ENCODE measurements at places on chromosomes 16 and 17. TPM values are rescaled to one million over a fixed set of nuclear protein-coding genes. Genes with fewer than 3 reads are reported as not detected.

DNA sequence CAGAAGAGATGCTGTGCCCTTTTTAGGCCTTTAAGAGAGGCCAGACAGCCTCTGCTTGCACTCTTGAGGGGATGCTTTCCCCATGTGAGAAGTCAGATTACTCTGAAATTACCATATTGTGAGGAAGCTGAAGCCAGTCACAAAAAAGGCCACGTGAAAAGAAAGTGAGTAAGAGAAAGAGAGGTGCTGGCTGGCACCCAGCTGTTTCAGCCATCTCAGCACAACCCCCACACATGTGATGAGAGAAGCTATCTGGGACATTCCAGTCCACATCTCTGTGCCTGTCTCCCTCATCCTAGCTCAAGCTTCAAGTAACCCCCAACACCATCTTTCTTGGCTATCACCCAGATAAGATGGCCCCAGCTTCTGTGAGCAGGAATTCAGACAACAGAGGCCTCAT, 131.4 kb downstream of the HS3ST2 start:
- no peak for DNase-seq

- DNase-seq, result peak; percentile 5
These were observed 10.1 kb upstream of the ACSM3 start for GRCh38 chr16:20753727-20754126.

GRCh38 chr17:32226886-32227285, 38.7 kb upstream of the RHBDL3 start:
- DNase-seq, result no peak

DNA sequence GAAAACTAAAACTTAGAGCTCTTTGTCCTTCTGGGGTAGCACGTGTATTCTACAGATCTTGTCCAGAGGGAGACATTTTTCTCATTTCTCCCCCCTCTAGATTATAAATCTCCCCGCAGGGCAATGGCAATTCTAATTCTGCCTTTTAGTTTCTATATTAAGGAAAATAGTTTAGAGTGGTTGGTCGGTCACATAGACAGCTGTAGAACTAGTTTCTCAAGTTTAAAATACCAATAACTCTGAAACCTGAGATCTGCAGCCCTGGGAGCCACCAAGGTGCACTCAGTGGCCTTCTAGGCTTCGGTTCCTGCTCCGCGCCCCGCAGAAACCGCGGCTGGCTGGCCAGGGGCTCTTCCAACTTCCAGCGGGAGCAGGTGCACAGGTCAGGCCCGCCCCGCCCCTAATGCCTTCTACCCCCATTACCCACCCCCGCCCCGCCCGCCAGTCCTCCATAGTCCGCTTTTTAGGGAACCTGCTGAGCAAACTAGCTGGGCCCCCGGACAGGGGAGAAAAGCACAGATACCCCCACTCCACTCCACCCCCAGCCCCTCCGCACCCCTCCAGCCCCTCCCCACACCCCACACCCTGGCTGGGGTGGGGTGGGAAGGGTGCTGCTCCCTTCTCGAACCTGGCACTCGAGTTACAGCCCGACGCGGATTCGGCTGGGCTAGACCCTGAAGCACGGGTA, 431 bp downstream of the SLFN11 start:
- DNase-seq, result no peak

The ZPBP2 gene
- not detected for total RNA-seq

The TNK1 gene
- total RNA-seq, result 7.5 TPM

DNA sequence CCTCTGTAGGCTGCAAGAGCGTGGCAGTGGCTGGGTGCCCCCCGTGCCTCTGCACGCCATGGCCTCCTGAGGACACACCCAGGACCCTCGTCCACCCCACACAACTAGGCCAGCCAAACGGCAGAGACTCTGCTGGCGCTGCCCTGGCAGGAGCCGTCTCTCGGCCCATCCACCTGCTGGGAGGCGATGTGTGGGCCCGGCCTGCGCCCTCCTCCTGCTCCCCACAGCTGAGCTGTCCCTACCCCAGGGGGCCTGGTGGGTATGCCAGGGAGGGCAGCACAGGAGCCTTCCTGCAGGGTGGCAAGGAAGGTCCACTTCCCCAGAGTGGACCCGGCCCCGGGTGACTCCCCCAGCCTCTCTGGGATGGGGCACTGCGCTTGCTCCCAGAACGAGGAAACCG, 7.0 kb downstream of the RNF166 start:
- no peak for DNase-seq

The DLX3 gene
- not detected for total RNA-seq

GRCh38 chr16:81040842-81041241, 5.2 kb downstream of the ATMIN start:
- no peak for DNase-seq

DNA sequence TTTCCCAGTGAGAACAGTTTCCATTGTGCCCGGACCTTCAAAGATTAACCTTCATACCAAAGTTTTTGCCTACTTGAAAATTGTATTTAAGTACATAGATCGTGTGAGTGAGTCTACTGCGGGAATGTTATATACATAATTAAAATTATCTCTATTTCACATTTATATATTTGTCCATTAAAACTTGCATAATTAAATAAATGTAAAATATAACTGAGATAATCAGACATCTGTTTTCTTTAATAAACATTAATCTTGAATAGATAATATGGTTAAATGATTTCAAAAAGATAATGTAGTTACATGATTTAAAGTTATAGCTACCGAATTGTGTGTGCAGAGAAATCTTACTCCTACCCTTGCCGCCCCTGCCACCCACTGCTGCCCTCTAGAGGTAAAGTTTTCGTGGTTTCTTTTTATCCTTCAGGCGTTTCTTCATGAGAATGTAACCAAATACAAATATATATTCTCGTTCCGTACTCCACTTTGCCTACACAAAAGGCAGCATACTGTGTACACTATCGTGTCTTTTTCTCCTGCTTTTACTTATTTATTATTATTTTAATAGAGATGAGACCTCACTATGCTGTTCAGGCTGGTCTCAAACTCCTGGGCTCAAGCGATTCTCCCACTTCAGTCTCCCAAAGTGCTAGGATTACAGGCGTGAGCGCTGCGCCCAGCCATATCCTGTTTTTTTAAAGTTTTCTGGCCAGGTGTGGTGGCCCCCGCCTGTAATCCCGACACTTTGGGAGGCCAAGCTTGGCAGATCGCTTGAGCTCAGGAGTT, 35.6 kb downstream of the RPA1 start:
- no peak for DNase-seq

GRCh38 chr17:80762076-80762475, 217.4 kb downstream of the RPTOR start:
- DNase-seq, result no peak

DNA sequence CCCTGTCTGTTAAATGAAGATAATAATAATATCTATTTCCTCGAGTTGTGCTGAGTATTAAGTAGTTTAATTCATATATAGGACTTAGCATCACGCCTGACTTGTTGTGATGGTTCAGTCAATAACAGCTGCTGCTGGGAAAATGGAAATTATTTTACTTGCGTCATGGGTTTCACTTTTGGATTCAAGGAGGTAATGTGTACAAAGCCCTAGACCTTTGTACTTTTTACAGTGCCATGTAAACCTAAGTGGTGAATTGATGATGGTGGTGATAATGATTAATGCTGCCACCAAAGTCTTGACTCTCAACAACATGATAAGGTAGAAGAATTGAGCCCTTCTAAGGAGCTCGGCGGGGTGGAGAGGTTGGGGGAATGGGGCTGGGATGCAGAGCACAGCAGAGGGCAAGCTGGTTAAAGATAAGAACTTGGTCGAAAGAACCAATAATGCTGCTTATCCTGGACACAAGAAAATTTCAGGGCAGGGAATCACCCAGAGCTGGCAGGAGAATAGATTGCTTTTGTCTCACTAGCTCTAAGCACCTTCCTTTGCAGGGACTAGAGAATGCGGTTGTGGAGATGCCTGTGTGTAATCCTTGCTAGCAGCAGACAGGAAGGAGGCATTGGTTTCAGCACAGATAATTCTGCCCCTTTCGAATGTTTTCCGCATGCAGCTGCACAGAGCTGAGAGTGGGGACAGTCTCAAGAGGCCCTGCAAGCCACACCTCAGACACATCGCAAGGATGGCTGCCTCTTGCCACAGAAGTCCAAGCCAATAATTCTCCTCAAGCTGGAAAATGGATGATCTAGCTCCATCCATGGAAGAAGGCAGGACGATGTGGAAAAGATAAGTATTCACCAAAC, 187.1 kb downstream of the TMEM114 start:
- DNase-seq, result no peak

The SLX1B gene
- total RNA-seq, result 12.9 TPM

DNA sequence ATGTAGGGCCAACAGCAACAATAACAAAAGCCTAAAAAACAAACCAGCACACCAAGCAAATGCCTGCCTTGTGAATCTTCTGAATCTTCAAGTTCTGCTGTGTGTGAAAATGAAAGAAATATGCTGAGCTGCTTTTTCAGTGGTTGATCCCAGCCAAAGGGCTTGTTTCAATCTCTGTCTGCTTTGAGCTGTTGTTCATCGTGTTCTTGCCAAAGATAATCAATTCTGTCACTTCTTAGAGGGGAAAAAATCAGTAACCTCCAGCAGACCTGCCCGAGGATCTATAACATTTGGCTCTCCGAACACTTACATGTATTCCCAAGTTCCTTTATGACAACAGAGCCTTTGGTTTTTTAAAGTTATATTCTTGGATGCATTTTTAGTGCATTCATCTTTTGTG, 65.9 kb downstream of the VPS35L start:
- DNase-seq, result no peak

DNA sequence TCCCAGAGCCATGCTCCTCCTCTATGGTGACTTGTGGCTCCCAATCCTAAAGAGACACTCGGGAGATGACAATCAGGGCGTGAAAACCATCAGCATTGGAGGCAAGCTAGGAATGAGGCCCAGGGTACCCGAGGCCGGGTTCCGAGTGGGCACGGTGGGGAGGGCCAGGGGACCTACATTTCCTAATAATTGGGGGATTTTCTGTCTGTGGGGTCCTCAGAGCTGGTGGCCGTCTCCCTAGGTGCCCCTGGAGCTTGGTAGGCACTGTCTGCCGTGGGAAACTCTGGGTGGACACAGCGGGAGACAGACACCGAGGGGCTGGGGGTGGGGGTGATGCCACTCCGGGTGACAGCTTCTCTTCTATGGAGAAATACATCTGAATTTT, 312.5 kb upstream of the TNRC6C start:
- DNase-seq, result no peak

The JPH3 gene
- 2.2 TPM for total RNA-seq

GRCh38 chr16:87691686-87692079, 74.1 kb downstream of the KLHDC4 start:
- DNase-seq, result no peak

DNA sequence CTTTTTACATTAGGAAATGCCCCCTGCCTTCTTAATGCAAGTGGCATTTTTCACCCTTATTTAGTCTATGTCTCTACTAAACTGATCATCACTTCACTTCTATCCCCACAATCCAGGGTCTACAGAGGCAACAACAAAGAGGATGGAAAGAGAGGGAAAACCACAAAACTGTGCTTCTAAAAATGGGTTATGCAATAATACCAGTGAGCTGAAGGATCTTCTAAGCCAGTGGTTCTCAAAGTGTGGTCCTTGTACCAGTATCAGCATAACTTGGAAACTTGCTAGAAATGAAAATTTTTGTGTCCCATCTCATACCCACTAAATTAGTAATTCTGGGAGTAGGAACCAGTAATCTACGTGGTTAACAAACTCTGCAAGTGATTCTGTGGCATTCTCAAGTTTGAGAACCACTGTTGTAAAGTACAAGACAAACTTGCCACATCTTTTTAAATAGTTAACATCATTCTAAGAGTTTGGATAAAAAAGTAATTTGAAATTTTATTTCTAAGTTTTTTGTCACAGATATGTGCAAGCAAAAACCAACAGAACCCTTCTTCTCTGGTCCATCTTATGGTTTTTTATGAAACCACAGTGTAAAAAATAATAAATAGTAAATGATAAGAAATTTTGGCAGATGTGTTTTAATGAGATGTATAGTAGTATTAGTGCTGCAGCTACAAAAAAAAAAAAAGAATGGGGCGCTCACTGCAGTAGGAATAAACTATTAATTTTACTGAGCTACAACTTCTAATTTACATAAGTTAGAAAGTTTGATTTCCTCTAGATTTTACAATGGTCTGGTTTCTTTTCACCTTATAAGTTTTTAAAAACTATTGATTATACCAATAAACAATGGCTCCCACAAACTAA, 16.2 kb downstream of the CDC27 start:
- DNase-seq, result no peak

The RNF112 gene
- 5.4 TPM for total RNA-seq

DNA sequence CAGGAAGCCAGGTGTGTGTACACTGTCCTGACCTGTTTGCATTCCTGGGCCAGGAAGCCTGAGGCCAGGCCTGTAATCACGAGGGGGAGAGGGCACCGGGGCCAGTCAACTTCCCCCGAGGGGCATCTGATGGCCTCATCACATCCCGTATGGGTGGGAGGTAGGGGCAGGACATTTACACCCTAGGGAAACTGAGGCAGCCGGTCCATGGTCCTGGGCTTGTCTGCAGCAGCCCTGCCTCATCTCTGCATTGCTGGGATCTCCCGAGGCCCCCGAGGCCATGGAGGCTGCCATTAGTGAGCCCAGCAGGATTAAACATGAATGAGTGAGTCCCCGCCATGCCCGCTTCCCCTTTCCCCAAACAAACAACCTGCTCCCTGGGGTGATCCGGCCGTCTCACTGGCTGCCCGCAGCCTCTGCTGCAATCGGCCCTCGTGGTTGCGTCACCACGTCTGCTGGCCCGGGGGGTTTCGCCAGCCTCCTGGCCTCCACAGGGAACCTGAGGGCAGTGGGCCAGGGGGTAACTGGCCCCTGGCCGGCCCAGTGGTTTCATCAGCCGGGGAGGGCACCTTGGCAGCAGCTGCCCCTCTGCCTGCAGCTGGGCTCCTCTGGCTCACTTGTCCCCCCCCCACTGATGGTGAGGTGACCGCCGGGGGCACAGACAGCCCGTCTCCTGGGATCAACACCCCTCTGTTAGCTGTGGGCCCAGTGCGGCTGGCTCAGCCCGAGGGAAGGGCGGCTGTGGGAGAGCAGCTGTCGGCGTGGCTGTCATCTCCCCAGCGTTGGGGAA, 88.3 kb upstream of the GSE1 start:
- no peak for DNase-seq

DNA sequence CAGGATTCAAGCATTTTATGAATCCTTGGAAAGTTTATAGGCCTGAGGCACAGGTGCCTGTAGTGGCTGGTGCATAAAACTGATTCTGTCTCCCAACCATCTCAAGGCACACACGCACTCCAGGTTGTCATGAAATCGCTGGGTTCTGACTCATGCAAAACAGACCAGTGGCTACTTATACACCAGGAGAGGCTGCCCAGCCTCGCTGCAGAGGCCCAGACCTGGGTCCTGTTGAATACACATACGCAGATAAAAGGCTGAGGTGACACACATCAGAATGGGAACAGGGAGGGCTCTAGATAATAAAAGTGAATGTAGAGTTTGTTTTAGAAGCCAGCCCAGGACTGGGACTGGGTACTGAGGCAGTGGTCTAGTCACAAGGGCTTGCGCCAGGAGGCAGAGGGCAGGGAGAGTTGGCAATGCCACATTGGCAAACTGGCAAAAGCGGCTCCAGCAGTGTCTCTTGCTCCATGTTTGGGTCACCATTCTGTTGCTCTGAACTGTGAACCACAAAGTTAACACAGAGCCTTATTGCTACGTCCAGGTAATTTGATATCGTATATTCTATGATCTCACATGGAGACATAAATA, 13.6 kb downstream of the OR1D5 start:
- no peak for DNase-seq

GRCh38 chr17:36686123-36686669, 84.8 kb downstream of the MRM1 start:
- no peak for DNase-seq

GRCh38 chr17:43860077-43860725, 13.2 kb downstream of the CD300LG start:
- no peak for DNase-seq

The CHST4 gene
- total RNA-seq, result not detected

GRCh38 chr17:27049104-27049784, 244.7 kb upstream of the WSB1 start:
- no peak for DNase-seq
